ENCODE measurements at places on chromosomes 7 and 10.

- no peak for DNase-seq
Observed at GRCh38 chr7:134823400-134823799, 44.0 kb downstream of the CALD1 start.

DNA sequence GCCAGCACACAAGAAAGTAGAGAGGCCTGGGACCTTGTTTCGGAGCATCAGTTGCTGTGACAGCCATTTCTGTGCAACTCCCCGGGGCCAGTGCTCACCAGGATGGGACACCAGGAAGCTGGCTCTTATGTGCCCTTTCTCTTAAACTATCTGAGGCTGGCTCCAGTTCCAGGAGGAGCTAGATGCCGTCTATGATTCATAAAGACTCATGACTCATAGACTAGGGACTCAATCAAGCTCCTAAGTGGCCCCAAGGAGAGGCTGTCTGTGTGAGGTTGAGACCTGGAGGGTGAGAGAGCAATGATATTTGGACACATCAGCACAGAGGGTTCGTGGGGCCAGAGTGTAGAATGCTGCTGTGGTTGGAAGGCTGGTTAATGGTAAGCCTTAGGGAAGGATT lies 580.1 kb downstream of the CCSER2 start:
- DNase-seq = no peak

GRCh38 chr10:74738985-74739567 lies 87.3 kb upstream of the KAT6B start:
- DNase-seq = no peak

- peak; percentile 74 for DNase-seq
Observed at GRCh38 chr7:134126966-134127848, at the start of gene LRGUK. LRGUK (plus strand) TSS chr7:134127340; CDS start chr7:134127368, 28 bp downstream.

DNA sequence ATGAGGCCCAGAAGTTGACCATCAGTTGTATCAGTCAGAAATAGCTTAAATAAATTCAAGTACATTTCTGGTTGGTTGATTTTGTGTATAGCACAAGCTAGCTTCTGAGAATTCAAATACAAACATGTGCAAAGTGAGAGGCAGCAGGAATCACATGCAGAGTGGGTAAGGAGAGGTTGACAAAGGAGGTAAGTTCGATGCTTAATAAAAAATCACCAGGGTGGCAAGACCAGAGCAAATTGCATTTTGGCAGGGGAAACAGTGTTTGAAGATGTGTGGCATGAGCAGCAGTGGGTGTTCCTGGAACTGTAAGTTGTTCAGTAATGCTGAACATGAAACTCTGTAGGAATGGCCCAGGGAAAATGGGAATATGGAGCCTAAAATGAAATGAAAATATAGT lies 52.6 kb downstream of the GNAI1 start:
- no peak for DNase-seq

Measured in gastrocnemius medialis (tissue), 4 donors.